Mucosa of descending colon (tissue), 3 donors: ENCODE measurements at places on chromosomes 2 and 18. TPM values are rescaled to one million over a fixed set of nuclear protein-coding genes. Genes with fewer than 3 reads are reported as not detected.
A peak's percentile ranks its signal among the peaks of the same experiment; 100 is the strongest.

The COL4A3 gene
- 0.36 TPM for total RNA-seq

The GREB1 gene
- 1.4 TPM for total RNA-seq

DNA sequence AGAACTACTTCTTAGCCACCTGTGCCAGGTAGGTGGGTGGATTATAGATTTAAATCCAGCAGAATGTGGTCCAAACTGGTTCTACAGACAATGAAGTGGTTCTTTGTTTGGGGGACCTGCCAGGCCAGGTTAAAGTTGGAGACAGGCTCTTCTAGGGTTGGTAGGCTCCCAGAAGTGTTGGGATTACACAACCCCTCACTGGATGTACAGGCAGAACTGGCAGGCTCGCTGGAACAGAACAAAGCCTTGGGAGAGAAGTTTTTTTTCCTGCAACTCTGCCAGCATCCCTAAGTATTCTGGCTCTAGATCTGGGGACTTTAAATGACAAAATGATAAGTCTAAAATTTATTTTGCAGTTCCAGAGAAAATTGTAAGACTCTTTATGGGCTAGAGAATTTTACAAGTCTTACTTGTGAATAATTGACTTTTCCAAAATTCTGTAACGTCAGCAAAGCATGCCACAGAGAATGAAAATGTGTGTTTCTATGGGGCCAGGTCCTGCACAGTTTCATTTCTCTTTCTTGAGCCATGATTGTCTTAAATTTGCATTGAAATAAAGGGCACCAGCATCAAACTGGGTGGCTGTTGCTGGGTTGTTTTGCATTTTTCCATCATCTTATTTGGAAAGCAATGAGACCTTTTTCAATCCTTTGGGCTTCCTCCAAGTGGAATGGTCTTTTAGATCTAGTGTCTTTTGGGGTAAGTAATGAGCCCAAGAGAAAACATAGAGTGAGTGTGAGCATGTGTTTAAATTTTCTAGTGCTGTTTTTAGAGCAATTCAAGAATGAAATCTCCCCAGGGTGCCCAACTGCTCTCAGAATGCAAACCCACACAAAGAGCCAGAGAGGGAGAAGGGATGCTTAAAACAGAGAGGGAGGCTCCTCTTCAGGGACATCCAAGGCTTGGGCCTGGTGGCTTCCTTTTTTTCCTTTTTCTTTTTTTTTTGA, 32.4 kb upstream of the ATL2 start:
- no peak for DNase-seq

GRCh38 chr2:217468042-217468830, 534.6 kb downstream of the TNS1 start:
- no peak for DNase-seq

DNA sequence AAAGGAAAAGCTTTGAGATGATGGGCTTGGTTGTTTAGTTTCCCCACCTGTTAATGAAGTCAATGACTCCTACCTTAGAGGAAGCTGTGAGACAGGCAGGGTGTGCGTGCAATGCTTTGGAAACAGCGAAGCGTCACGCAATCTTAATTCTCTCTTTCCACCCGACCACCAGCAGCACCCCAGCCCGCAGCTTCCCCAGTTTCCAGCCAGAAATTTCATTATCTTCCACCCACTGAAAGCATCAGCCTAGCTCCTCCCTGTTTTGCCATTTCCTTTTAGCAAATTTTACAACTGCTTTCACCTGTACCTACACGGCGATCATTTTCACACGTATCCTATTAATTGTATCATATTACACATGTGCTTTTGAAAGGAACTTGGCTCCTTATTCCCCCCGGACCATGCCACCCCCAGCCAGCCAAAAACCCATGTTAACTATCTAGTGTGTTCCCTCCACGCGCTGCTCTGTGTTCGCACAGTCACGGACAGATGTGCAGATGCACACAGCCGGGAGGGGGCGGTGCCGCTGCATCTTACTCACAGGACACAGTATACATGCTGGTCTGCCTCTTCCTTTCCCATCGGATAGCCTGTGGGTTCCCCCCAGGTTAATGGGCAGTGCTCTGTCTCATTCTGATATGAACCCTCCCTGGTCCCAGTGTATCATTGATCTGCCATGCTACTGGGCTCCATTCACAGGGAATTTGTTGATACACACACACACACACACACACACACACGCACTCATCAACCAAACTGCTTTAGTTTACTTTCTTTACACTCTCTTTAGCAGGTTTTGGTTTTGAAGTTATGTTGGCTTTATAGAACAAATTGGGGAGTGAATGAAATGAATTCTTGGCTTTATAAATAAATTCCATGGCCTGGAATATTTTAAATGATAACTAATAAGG, 22.4 kb downstream of the CYP27C1 start:
- peak; percentile 85 for DNase-seq

DNA sequence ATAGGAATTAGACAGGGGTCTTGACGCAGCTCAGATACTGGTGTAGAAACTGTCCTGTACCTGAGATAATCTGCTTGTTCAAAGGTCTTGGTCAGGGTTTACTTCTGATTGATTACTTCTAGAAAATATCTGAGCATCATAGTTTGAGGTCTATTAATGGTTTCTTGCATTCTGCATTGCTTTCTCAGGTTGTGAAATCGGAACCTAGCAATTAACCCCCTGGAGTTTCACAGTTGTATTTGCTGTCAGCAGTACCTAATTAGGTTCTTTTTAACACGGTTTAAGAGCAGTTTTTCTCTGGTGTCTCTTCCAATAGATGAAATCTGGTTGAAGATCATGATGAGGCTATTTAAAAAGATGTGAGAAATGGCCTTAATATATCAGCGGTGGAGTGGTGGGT, 428.6 kb upstream of the SYT4 start:
- no peak for DNase-seq

The LTBP1 gene
- total RNA-seq, result 14.3 TPM

DNA sequence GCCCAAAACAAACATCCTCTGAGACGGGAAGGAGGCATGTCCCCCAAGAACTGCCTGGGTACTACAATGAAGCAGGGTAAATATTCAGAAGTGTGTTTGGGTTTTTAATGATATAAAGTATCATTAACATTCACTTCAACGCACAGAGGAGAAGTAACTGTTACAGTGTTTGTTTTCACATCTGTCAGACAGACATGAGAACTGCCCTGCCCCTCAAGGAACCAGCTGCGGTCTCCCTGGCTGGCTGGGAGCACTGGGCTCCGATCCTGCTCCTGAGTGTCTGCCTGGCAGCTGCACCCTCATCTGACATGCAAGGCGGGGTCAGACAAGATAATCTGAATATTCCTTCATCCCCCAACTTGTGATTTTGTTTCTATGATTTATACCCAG, 75.6 kb downstream of the MBP start:
- DNase-seq, result peak; percentile 71

- DNase-seq, result no peak
These were observed 132.1 kb upstream of the CTDP1 start for GRCh38 chr18:79547413-79548076.

DNA sequence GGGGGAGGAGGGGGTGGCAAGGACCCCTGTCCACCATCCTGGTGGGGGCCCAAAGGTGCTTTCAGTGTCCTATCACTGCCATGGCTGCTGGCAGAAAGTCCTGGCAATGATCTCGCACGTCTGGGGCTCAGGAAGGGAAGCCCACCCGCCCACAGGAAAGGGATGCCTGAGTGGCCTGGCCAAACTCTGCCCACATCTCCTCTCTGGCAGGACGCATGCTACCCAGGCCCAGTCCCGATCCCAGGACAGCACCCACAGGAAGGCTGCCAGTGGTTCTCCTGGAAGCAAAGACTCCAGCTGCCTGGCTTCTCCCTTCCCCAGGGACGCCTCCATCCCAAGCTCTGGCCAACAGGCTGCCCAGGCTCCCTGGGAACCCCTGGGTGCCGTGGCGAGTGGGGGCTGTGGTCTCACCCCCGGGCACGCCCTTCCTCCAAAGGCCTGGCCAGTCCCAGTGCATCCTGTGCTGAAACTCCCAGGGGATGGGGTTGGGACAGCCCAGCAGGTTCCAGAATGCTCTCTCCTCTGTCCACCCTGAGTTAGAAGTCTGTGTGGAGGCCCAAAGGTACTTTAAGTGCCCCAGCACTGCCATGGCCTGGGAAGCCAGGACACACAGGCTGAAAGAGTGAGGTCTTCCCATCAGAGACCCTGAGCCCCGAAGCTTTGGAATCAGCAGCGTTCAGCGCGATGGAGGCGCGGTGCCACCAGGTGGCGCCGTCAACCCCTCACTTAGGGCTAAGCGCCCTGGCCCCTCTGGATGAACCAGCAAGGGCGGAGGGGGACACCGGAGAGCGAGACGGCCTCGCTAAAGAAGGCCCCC, 29.8 kb upstream of the TAF1B start:
- DNase-seq, result no peak

- DNase-seq, result no peak
These were observed 49.3 kb upstream of the STK17B start for GRCh38 chr2:196220671-196221070.

The PLEK gene
- 13.8 TPM for total RNA-seq

GRCh38 chr2:26243470-26244308, 743 bp downstream of the HADHA start:
- no peak for DNase-seq

DNA sequence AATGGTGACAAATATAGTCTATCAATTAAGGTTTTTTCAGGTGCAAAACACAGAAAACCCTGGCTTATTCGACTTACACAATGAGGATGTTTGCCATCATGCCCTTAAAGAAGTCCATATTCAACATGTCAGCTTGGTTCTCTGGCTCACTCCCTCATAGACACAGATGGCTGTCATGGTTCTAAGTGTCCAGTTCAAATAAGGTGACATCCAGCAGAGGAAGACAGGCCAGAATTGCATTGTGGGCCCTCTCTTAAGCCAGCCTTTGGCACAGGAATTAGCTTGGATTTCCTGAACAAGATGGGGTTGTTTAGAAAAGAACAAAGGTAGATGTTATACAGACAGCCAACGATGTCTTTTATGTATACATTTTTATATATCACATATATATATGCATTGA, 18.7 kb upstream of the SLC1A4 start:
- no peak for DNase-seq

The SCN2A gene
- total RNA-seq, result 1.3 TPM

GRCh38 chr2:175373729-175374128, 192.2 kb upstream of the ATP5MC3 start:
- no peak for DNase-seq

DNA sequence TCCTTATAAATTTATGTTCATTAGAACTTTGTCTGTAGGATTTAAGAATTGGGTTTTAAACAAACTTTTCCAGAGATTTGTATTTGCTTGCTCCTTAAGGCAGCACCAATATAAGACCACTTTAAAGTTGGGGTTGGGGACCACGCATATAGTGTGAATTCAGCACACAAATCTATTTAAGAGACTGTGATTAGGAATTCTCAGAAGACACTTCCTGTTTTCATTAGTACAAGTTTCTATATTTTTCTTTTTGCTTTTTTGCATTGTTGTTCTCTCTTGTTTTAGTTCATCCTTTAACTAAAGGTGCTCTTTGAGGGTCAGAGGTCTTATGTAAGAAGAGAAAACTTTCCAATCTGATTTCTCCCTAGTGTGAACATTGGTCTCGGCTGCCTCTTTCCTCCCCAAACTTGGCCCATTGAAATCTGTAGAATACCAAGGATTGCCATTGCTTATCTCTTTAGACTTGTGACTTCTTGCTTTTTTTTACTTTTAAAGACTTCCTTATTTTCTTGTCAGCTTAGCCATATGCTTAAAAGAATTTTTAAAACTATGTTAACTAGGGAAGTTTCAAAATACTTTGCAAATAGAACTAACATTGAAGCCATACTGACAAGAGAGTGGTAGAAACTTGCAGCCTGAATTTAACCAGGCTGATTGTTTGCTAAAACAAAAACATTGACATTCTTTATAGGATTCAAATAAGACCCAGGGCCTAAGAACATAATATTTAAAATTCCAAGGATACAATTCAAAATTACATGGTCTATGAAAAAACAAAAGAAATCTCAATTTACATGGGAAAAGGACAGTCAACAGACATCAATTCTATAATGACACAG, 264.1 kb upstream of the FN1 start:
- no peak for DNase-seq

DNA sequence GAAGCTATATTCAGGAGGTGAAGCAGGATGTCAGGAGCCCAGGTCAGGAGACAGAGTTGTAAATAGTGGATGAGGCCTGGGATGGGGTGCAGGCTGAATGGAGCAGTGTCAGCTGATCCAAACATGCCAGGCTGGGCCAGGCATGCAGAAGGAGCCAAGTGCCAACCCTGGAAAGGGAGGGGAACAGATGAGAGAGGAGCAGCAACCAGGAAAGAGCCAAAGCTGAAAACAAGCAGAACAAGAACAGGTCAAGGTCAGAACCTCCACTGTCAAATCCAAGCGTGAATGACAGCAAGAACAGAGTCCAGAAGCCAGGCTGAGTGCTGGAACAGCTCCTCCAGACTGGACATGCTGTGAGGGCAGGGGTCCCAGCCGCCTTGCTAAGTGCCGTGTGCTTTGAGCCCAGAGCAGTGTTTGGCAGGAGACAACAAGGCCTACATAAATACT, 49.2 kb upstream of the PPP1CB start:
- no peak for DNase-seq

DNA sequence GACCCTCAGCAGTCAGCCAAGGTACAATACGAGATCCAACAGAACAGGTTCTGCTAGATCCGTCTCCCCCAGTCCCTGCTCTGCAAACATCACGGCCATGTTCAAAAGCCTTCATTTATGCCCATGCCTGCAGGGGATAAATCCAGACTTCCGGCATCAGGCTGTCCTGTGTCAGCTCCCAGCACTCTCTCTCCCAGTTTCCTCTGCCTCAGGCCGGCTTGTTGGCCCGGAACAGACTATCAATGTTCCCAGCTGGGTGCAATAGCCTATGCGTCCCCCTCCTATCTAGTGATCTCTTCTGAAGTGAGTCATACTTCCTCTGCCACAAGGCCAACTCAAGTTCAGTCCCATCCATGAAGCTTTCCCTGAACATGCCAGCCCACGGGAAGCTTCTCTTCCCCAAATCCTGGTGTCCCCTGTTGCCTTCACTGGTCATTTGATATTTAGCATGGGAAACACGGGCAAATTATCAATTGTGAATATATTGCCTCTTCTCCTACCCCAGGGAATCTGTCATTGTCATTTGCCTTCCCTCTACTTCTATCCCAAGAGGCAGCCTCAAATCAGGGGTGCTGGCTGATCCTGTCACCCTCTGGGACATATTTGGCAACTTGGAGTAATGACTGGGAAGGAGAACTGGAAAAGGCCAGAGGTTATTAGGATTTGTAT, 51.1 kb downstream of the CAPN13 start:
- no peak for DNase-seq

The RAB6C gene
- total RNA-seq, result 0.17 TPM

- no peak for DNase-seq
These were observed 12.5 kb downstream of the GREB1L start for GRCh38 chr18:21254576-21254975.

The CHCHD5 gene
- 26.1 TPM for total RNA-seq

The SLC19A3 gene
- total RNA-seq, result 21.6 TPM

The ASXL3 gene
- total RNA-seq, result 2.4 TPM

The GRB14 gene
- total RNA-seq, result 1.5 TPM

DNA sequence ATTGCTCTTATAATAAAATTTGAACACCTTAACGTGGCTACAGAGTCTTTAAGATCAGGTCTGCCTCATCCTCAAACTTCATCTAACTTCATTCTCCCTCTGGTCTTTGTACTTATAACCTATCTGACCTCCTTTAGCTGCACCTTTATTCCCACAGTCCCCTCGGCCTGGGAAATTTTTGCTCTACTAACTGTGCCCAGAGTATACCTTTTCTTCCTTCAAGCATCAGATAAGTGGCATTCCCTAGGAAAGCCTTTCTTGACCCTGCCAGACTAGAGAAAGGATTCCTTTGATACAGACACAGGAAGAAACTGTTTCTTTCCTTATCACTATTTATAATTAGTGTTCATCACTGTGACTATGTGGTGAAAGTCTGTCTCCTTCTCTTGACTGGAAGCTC, 79.2 kb upstream of the RPRM start:
- DNase-seq, result no peak

The ERBB4 gene
- total RNA-seq, result 0.05 TPM

The UPP2 gene
- total RNA-seq, result not detected

The HSBP1L1 gene
- total RNA-seq, result 68.4 TPM

The GKN2 gene
- total RNA-seq, result not detected

The TEKT4 gene
- not detected for total RNA-seq
